Esophagus squamous epithelium (tissue), 5 donors: ENCODE measurements at places on chromosomes 3 and 15.

DNA sequence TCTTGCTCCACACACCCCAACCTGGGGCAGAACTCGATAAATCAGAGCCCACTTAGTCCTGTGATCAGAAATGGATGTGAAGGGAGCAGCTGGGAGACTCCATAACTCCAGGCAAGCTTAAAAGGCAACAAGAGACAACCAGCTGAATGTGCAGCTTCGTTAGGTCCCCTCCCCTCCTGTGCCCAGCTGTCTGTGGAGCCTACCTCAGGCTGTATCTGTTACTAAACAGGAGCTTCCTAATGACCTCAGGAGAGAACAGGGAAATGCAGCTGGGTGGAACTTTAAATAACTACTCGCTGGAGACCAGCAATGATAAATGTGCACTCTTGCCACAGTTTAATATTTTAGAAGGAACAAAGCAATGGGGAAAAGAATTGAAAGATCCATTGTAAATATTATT is 25.9 kb downstream of the SLC9A9 start:
- no peak for DNase-seq

GRCh38 chr3:132641837-132642538 is 17.6 kb downstream of the ACAD11 start:
- DNase-seq: no peak

DNA sequence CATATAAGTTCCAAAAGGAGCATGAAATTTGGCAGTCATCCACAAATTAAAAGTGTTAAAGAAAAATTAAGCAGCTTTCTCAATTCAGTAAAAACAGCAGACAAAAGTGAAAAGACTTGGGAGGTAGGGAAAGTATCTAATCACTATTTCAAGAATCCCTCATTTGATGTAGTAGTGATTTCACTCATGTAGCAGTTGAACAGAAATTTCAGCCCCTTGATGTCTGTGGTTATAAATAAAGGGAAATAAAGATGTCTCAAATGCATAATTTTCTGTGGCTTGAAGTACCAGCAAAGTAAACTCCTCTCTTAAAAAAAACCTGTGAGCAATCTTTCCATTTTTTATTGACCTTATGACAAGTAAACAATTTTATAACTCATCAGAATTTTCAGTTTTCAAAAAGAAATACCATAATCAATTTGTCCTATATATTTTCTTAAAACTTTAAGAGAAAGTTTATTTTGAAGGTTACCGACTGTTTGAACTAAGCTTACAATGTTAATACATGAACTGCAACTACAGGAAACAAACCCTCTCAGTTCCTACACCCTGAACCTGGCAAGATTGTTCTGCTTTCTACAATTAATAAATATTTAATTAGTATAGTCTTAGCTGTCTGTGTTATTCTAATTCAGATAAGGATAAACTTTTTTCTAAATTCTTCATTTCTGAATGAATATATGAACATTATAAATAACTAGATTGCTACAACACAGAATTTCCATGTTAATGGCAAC is 94.2 kb downstream of the CBLB start:
- no peak for DNase-seq

- no peak for DNase-seq
Measured at GRCh38 chr15:90860450-90860849, 7.9 kb upstream of the FURIN start.

GRCh38 chr3:37989821-37990480 is 635 bp upstream of the VILL start:
- no peak for DNase-seq

DNA sequence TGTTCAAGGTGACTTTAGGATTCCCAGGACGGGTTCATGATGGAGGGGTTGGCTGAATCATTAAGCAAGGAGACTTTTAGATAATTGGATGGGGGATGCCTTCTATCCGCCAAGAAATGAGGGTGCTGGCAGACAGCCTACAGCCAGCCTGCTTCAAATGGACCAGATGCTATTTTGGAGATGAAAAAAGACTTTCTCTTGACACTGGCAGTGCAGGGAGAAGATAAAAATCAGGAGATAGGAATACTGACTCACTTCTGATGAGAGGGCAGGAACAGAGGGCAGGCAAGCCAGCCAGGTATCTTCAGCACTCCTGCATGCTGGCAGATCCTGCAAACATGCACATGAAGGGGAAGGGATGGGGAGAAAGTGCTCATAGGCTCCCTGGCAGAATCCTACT is 7.7 kb upstream of the SYN2 start:
- no peak for DNase-seq
